Activated T-cell treated with anti-CD3 and anti-CD28 coated beads for 1 hour (primary cell): ENCODE measurements at places on chromosomes 6 and 20.

DNA sequence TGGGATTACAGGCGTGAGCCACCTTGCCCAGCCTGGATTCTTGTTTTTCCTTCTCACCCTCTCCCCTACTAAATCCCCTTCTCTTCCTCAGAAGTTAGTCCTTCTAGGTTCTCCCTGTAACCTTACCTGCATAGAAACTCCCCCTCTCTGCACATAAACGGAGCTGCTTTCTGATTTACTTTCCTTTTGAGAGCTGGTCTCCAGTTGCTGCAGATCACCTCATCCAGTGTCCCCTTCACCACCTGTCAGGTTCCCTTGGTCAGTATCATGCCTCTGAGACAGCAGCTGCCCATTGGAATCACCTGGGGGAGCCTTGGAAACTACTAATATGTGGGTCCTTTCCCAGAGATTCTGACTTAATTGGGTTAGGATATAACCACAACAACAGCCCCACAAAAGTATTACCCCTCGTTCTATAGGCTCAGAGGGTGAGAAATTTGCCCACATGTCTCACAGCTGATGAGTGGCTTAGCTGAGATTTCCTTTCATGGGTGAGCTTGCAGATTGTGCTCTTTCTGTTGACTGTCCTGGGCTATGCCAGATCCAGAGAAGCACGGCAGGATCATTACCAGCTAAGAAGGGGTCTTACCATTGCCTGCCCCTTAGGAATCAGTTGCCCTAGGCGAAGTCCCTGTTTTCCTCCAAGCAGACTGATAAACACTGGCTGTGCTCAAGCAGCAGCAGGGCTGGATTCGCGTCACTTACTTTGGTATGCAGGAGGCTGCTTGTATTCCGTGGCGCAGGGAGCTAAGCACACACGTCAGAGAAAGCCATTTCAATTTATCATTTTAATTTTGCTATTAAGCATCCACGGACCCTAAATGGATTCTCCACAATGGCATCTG lies 51.3 kb downstream of the AKAP12 start:
- DNase-seq = no peak

DNA sequence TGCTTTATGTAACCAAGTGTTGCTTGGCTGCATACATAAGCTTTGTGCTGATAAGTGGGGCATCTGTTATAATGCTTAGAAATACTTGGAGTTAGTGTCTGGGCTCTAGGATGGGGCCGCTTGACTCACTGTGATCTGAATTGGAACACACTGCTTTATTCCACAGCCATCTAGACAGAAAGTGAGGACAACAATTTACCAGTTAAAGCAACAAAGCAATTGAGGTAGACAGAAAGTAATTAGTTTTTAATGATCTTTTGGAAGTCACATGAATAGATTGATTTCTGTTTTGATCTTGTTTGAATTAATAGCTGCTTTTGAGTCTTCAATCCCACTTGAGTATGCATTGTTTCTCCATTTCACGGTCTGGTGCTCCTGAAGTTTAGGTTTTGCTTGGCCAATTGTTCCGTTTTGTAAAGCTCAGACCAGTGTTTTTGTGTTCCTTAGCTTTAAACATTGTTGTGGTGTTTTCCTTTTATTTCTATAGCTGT lies 157.5 kb downstream of the TRMT11 start:
- DNase-seq = no peak

DNA sequence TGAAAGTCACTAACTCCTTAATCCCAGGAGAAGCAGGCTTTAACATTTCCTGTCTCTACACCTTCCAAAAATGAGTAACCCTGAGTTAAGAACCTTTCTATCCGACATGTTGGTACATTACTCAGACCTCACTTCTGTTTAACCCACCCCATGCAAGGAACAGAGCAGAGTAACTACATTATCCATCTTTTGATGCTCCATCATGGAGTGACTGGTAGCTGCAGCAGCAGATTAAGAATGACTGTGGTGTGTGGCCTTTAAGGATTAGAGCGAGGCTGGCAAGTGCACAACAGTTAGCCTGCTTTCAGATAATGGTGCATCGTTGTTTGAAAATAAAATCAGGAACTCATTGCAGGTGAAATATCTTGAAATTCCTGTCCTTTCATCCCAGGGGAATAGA lies 2.0 kb downstream of the TRAF3IP2 start:
- DNase-seq = no peak

DNA sequence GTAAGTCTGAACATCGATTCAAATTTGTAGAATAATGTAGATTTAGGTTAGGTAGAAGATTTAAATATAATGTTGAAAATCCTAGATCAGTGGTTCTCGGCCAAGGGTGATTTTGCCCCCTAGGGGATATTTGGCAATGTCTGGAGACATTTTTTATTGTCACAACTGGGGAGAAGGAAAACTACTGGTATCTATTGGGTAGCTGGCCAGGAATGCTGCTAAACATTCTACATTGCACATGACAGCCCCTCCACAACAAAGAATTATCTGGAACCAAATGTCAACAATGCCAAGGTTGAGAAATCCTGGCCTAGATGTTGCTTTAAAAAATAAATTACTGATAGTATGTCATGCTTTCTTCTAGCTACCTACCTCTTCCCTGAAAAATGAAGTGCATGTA lies 76.1 kb downstream of the HIVEP2 start:
- DNase-seq = no peak

GRCh38 chr6:169173532-169174268 lies 79.9 kb downstream of the THBS2 start:
- no peak for DNase-seq

- no peak for DNase-seq
Measured at GRCh38 chr6:7904654-7905319, 5.8 kb downstream of the TXNDC5 start.

DNA sequence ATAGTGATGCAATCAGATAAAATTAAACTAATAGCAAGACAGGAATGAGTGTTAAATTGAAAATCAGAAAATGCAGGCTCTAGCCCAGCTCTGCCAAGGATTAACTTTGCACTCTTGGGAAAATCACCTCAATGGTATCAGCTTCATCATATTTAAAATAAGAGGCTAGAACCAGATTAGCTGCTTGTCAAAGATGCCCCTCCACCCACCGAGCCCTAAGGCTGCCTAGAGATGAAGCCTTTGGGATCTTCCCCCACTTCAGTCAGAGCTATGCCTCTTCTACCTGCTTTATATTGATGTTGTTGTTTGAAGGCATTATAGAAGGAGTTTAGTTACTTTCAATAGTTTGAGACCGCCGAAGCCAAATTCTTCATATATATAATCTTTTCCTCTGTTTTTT lies 47.4 kb downstream of the HDDC2 start:
- no peak for DNase-seq

- DNase-seq = no peak
Measured at GRCh38 chr6:43389730-43390295, 20.4 kb upstream of the ZNF318 start.

DNA sequence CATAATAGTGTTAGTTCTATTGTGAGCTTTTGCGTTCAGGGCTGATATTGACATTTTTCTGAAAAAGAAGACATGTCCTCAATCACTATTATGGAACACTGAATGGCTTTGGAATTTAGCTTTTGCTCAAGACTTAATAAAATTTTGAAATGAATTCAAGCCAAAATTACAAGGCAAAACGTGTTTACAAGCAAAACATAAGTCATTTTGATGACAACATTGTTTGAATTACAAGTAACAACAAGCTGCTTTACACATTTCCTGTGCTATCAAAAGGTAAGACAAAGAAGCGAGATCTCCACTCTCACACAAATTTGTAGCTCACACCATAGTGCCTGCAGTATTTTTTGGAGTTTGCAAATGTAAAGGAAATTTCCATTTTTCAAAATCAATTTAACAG lies 37.4 kb downstream of the POU3F2 start:
- no peak for DNase-seq

DNA sequence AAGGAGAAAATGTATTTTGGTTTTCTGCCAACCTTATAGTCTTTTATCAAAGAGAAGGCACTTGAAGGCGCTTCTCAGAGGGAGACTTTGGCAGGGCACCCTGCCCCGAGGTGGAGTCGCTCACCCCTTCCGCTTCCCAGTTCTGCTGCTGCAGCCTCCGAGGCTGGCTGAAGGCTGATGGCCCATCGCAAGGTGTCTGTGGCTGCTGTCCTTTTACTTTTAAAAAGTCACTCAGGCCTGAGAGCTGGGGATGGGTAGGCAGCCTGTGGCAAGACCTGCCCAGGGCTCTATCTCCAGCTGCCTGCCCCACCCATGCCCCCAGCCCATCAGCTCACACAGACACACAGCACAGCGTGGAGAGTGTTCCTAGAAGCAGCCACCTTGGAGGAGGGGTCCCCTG lies 206.6 kb upstream of the CST7 start:
- DNase-seq = no peak

- no peak for DNase-seq
Measured at GRCh38 chr6:45574885-45575284, 197.2 kb upstream of the SUPT3H start.

- DNase-seq = no peak
Measured at GRCh38 chr6:20169119-20169557, 43.1 kb downstream of the MBOAT1 start.

- DNase-seq = no peak
Measured at GRCh38 chr6:45590226-45590625, 212.5 kb upstream of the SUPT3H start.

DNA sequence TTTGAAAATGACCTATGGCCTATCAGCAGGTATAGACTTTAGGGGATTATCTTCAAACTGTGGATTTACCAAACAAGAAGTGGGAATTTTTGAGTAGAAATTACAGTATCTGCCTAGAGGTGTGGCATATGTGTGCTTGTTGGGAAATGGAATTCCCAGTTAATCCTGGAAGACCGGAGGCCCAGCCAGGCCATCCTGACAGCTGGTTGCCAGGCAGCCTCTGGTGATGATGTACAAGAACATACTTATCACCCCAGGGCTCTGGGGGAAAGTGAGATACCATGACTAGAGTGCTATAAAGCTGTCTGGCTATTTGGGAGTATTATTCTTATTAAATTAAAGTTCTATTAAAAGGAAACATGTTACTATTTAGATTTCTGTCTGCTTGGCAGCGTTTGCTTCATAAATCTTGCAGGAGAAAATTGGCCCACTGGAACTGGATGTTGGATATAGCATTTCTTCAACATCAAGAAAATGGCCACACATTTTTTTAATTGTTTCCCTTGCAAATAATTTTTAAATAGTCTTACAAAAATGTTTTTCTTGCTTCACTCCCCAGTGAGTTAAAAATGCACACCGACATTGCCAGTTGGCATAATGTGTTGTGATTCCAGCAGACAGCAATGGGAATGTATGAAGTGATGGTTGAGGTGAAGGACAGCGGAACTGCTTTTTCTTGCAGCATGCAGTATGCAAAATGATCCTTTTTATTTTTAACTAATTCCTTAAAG lies 187.8 kb downstream of the MYLK4 start:
- DNase-seq = no peak

- DNase-seq = no peak
Measured at GRCh38 chr20:62014488-62014775, 51.2 kb downstream of the TAF4 start.

- no peak for DNase-seq
Measured at GRCh38 chr6:22281341-22282085, 15.3 kb downstream of the PRL start.

GRCh38 chr6:107115695-107116327 lies 496 bp upstream of the BEND3 start:
- DNase-seq = peak; percentile 4

- DNase-seq = no peak
Measured at GRCh38 chr6:124978451-124979293, 16.4 kb downstream of the RNF217 start.

GRCh38 chr20:59661621-59662020 lies 57.3 kb downstream of the PHACTR3 start:
- DNase-seq = no peak

GRCh38 chr20:50172347-50173013 lies 18.1 kb upstream of the CEBPB start:
- DNase-seq = no peak

- DNase-seq = no peak
Measured at GRCh38 chr6:111566222-111566734, 39.4 kb downstream of the TRAF3IP2 start.

DNA sequence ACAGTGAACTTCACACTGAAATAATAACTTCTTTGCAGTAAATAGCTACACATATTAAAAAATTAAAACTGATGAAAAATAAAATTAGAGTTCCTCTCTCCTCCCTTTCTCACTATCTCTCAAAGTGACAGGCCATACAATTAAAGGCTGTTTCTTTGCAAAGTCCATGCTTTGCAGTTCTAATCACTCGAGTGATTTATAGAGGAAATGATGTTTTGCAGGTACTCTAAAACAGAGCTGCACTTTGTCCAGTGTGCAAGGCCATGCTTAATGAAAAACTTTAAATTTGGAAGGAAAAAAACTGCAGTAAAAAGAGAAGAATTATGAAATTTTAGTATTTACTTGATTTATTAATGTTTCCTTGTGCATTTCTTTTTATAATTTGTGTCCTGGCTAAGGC lies 112.5 kb downstream of the GMDS start:
- no peak for DNase-seq

- DNase-seq = no peak
Measured at GRCh38 chr20:53691060-53691810, 97.6 kb upstream of the ZNF217 start.

- DNase-seq = no peak
Measured at GRCh38 chr6:20223141-20223540, 10.9 kb upstream of the MBOAT1 start.

DNA sequence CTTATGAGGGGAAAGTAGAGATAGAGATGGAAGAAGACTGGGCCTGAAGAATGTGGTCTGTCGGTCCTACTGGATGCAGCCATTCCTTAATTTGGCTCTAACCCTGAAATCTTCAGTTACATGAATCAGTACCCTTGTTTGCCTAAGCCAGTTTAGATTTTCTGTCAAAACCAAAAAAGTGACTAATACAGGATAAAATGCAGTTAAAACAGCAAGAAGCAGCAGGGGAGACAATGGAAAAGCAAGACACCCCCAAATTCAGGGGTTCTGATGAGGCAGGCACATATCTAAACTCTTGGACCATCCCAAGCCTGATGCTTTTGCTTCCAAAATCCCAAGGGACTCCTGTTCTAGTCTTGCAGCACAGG lies 17.4 kb upstream of the UBE2V1 start:
- no peak for DNase-seq

GRCh38 chr6:42661540-42662153 lies 60.8 kb downstream of the PRPH2 start:
- DNase-seq = peak; percentile 91

DNA sequence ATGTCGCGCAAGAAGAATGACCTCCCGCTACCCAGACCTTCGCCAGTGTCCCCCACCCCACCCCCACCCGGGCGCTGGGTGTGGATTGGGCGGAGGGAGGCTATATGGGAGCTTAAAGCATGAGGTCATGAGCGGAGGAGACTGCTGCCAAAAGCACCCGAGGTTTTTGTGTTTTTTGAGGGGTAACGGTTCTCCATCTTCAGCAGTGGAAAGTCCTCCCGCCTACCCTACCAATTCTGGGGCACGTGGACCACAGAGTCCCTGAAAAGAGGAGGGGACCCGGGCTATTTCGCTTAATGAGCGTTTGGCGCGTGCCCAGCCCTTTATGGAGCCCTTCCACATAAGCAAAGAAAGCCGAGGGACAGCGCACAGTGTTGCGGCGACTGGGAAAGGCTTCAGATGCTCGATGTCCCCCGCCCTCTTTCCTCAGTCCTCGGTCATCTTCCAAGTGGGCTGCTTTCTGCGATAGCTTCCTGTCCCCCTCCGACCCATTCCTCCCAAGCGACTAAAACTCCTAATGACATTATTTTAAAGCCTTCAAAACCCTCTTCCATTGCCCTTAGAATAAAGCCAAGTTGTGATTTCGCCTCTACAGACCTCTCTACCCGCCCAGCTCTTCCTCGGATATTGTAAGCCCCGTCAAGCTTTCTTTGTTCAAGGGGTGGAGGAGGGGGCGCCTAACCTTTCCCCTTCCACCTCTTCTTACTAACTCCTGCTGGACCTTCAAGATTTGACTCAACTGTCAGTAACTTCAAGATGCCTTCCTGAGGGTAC lies 2.1 kb upstream of the TRERF1 start:
- no peak for DNase-seq

GRCh38 chr6:153231048-153231646 lies 100.1 kb upstream of the RGS17 start:
- DNase-seq = no peak
